Kidney epithelial cell (primary cell): ENCODE measurements at places on chromosomes 7 and 10.

GRCh38 chr7:29330136-29330535, 135.6 kb downstream of the CHN2 start:
- no peak for DNase-seq

DNA sequence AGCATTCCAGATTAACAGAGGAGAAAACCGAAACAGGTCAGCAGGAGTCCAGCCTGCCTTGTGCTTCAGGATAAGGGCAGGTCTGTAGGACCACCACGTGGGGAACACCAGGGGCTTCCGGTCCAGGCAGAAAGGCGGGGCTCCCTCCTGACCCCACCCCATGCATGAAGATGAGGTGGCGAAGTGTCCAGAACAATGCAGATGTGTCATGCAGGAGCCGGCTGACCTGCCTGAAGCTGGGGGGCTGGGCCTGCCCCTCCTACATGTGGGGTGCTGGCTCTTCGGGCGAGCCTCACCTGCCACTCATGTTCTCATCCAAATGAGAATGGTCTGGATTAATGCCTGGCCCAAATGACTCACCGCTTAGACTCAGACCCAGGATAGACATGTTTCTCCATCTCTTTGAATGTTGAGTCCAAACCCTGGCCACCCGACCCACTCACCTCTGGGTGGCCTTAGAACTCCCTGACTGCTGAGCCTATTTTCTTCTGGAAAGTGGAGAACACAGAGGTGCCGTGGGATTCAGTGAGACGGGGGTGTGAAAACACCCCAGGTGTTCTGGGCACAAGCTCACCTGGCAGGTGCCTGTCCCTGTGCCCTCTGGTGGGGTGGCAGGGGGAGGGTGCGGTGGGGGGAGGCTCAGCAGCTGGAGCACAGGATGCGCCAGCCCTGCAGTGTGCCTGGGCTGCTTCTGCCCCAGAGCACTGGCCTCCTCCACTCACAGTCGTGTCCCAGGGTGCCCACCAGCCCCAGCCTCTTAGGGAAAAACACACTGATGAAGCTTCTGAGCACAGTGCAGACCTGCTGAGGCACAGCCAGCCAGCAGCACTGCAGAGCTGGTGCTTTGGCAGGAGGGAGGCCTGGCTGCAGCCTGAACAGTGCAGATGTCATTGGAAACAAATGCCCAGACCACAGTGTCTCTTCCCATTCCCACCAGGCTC, 55.2 kb upstream of the GDF10 start:
- DNase-seq: no peak

DNA sequence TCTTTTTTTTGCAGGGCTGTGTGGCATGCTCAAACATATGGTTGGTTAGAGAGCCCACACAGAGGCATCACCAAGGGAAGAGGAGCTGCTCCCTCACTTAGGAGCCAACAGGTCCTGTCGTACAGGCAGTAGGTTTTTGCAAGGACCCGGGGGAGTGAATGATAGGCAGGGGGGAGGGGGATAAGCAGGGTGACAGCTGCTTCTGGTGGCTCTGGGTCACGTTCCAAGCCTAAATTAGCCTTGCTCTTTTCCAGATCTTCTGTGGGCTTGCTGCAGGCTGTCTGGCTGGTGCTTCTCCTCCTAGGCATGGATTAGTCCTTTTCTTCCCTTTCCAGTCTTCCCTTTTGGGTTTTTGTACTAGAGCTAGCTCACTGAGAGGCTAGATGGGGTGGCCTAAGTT, 117.7 kb upstream of the PODXL start:
- no peak for DNase-seq

GRCh38 chr7:39410582-39410981, 155.6 kb upstream of the YAE1 start:
- no peak for DNase-seq
